ENCODE measurements at places on chromosomes 7 and 10.

- DNase-seq: no peak
Observed at GRCh38 chr7:102061981-102062390, 224.7 kb upstream of the SH2B2 start.

- DNase-seq: no peak
Observed at GRCh38 chr7:131131012-131131745, 196.5 kb upstream of the MKLN1 start.

DNA sequence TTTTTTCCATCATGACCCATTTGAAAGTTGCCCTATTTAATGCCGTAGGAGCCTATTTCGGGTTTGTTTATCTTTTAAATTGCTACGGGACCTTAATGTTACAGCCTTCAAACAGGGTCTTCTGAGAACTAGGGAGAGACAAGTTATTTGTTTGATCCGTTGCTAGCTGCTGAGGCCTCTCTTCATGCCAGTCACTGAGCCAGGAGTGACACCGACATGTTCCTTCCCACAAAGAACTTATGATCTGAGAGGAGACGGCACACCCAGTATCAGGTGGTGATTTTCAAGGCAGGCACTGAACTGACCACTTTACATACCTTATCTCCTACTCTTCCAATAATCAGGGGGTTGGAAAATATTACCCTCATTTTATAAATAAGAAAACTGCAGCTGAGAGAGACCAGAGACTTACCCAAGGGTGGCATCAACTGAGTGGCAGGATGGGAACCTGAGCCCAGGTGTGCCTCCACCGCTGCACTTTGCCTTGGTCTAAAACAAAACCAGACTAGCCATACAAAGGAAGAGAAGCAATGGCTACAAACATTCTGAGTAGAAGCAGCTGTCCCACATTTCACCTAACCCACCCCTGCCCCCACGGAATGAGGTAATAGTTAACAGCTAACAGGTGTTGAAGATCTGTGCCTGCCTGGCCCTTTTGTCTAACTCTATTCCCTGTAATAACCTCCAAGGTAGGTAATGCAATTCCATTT is 40.5 kb downstream of the PPP1R3C start:
- no peak for DNase-seq

DNA sequence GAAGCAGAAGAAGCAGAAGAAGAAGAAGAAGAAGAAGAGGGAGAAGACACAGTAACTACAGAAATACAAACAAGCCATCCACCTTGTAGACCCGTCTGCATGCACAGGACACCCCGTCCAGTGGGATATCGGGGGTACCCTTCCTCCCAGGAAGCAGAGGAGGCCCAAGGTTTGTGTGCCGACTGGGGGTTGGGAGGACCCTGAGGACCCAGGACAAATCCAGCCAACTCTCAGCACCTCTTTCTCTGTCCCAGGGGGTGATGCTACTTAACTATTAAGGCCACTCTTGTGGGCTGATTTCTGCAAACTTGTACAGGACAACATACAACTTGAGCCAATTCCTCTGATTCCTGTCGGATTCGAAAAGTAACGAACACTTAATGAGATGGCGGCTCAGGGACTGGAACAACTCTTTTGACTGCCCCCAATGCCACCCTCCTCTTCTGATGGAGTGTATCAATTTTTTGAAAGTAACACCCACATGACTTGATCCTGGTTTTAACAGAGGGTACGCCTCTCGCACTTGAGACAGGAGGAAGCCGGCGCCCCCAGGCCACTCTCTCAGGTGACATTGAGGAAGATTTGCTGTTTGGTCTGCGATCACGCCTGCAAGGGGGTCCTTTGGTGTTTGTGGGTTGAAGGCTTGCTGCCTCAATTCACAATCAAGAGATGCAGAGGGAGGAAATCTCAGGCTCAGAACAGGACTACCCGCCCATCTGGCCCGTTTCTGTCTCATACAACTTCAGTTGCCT is 192.6 kb downstream of the TNS3 start:
- DNase-seq: no peak

- no peak for DNase-seq
Observed at GRCh38 chr10:21368728-21369425, 156.6 kb downstream of the SKIDA1 start.

Data from substantia nigra (tissue), 51 donors.